Thoracic aorta endothelial cell (primary cell): ENCODE measurements at places on chromosomes 7 and 10. TPM values are rescaled to one million over a fixed set of nuclear protein-coding genes. Genes with fewer than 3 reads are reported as not detected.

Gene NPSR1
- total RNA-seq: not detected in 2 replicates

Gene FAM25C
- total RNA-seq: not detected in 2 replicates

Gene SPDYE16
- total RNA-seq: not detected in 2 replicates

Gene ASB10
- total RNA-seq: not detected in 2 replicates

Gene SFRP4
- total RNA-seq: not detected in 2 replicates

Gene BAZ1B
- 97.5 and 99.4 TPM in 2 replicates for total RNA-seq

Gene ITIH2
- total RNA-seq: not detected in 2 replicates

Gene DKK1
- total RNA-seq: 196 and 220 TPM in 2 replicates

Gene CALML3
- not detected in 2 replicates for total RNA-seq

Gene TMEM72
- total RNA-seq: not detected in 2 replicates
